ENCODE measurements at places on chromosomes 11 and 22.

DNA sequence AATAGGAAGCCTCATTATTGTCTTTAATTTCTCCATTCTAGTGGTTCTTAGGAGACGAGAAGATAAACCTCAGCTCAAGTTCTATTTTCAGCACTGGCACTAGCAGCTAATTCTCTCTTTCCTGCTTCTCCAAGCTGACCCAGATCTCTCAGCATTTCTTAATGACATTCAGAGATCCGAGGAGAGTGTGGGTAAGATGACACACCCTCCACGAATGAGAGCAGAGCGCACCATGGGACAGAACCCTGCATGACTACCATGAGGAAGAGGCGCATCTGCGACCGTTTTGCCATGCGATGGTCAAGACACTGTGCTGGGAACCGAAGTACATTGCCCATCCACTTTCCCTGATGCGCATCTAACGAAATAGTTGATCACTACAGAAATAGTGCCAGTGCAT is 241.8 kb downstream of the LARGE1 start:
- no peak for DNase-seq

DNA sequence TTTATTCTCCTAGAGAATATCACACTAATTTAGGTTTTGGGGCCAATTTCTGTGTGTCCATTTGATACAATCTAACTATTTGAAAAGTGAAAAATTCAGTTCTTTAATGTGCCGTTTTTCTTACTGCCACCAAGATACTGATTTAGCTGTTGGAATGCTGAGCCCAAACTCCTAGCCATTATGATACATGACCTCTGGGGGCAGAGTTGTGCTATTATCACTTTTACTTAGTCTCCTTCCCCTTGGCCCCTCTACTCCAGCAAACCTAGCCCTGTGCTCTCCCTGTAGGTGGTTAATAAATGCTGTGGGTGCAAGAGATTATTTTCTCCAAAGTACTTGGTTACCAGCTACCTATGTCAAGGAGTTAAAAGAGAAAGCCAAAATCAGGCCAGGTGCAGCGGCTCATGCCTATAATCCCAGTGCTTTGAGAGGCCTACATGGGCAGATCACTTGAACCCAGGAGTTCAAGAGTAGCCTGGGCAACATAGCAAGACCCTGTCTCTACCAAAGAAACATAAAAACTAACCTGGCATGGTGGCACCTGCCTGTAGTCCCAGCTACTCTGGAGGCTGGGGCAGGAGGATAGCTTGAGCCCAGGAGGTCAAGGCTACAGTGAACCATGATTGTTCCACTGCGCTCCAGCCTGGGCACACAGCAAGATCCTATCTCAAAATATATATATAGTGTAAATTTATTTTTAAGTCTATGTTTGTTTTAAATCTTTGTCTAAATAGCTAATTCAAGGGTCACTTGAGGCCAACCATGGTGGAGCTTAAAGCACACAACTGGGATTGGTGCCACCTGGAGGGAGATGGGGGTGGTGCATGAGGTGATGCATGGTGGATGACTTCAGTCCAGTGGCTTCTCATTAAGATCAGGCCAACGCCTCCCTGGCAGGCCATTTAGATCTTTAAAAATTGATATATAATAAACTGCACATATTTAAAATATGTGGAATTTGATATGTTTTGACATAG is 193.2 kb upstream of the PLET1 start:
- peak; percentile 11 for DNase-seq

DNA sequence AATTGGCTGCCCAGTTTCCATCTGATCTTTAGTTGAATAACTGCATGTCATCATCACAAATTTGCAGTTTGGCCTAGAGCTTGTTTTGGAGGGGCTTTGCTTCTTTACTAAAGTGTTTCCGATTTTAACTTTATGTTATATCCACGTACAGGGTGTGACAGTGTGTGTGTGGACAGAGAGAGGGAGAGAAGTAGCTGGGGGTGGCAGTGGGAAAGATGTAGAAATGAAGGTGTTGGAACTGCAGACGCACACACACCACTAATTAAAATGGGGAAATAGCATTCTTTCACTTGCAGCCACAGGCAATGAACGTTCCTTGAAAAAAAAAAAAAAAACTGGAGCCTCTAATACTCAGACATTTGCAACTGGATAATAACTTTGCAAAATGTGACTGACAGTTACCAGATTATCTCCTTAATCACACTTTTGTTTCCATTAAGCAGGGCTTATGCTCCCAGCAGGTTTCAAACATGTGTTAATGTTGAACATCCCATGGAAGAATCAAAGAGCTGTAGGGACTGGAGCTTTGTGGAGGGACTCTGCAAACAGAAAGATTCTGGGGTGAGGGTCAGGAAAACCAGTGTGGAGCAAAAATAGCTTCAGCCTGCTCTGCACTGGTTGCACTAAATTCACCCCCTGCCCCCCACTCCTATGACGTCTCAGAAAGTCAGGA is 238.1 kb upstream of the TENM4 start:
- DNase-seq, result no peak

GRCh38 chr11:113410414-113411135 is 23.0 kb downstream of the ANKK1 start:
- DNase-seq, result no peak

- no peak for DNase-seq
Measured at GRCh38 chr22:40009951-40010671, 15.4 kb downstream of the FAM83F start.

- no peak for DNase-seq
Measured at GRCh38 chr22:20882855-20883254, 24.0 kb downstream of the SNAP29 start.

GRCh38 chr22:44894782-44895181 is 115.0 kb downstream of the PHF21B start:
- no peak for DNase-seq

- peak; percentile 69 for DNase-seq
Measured at GRCh38 chr22:41048791-41049717, 43.3 kb upstream of the EP300 start.

GRCh38 chr11:44572884-44573283 is 7.4 kb downstream of the CD82 start:
- DNase-seq, result no peak

DNA sequence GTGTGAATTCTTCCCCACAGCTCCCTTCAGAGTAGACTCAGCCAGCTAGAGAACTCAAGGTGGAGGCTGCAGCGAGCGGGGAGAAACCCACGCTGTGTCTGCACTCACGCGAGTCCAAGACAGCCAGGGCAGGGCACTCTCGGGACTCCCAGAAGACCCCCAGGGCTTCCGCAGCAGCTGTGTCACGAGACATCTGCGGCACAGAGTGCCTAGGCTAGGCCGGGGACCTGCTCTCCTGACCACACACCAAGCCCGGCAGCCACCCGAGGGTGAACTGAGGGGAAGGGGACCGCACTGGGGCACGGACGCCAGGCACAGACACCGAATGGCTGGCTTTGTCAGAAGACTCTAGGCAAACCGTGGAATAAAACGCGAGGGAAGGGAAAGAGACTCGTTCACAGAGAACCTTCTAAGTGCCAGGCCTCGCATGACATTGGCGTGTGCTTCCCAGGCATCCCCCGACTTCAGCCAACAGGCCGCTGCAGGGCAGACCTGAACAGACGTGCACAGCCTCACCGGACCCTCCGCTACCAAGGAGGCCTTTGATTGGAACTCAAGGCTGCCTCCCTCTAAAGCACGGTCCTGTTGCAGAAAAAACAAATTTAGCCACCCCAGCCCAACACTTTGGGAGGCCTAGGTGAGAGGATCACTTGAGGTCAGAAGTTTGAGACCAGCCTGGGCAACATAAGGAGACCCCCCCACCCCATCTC is 18.2 kb upstream of the MOB2 start:
- DNase-seq, result no peak

GRCh38 chr11:120212926-120213325 is 2.1 kb downstream of the OAF start:
- no peak for DNase-seq

GRCh38 chr11:2812371-2812991 is 73.1 kb downstream of the CDKN1C start:
- no peak for DNase-seq

DNA sequence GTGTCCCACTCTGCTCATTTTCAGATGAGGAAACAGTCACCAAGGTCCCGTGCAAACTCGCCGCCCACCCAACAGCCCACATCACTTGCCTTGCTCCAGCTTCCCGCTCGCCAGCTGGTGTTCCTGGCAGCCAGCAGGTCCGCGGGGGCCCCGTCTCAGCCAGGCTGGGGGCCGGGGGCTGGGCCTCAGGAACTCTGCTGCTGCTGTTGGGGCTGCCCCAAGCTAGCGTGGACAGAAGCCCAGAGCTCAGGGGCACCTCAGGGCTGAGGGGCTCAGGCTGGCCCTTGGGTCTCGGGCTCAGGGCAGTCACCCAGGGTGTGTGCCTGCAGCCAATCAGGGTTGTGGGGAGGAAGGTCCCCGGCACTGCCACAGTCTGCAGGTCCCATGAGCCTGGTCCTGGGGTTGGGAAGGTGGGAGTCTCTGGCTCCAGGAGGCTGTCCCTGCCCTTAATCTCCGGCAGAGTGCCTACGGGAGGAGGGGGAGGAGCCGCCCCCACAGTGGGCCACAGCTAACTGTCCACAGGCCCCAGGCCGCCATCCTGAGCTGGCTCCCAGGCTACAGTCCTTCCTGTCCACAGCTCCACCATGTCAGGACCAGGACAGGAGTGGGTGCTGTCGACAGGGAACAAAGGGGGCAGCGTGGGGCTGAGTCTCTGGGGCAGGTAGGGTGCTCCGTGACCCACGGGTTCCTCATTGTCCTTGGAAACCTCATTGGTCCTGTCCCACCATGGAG is 65.2 kb downstream of the ARFGAP3 start:
- DNase-seq, result no peak

GRCh38 chr11:117510646-117511045 is 183.0 kb downstream of the CEP164 start:
- DNase-seq, result no peak

GRCh38 chr11:120001178-120002090 is 136.5 kb downstream of the TRIM29 start:
- no peak for DNase-seq

GRCh38 chr11:122803306-122803705 is 35.0 kb upstream of the CRTAM start:
- peak; percentile 94 for DNase-seq

DNA sequence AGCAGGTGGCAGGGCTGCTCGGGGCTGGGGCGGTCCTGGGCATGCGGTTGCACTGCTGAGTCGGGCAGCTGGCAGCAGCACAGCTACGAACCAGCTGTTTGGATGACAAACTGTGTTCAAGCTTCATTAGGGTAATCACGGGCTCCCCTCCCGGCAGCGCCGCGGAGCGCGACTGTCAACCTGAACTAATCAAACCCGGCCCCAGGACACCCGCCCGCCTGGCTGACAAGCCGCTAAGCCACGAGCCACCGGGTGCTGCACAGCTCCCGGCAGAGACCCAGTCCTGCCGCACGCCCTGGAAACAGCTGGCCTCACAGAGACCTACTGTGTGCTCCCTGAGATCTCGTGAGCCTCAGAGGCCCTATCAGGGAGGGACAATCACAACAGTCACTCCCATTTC is 60.6 kb upstream of the TCF20 start:
- DNase-seq, result peak; percentile 49

GRCh38 chr11:9834291-9834690 is 170.4 kb downstream of the SWAP70 start:
- no peak for DNase-seq

DNA sequence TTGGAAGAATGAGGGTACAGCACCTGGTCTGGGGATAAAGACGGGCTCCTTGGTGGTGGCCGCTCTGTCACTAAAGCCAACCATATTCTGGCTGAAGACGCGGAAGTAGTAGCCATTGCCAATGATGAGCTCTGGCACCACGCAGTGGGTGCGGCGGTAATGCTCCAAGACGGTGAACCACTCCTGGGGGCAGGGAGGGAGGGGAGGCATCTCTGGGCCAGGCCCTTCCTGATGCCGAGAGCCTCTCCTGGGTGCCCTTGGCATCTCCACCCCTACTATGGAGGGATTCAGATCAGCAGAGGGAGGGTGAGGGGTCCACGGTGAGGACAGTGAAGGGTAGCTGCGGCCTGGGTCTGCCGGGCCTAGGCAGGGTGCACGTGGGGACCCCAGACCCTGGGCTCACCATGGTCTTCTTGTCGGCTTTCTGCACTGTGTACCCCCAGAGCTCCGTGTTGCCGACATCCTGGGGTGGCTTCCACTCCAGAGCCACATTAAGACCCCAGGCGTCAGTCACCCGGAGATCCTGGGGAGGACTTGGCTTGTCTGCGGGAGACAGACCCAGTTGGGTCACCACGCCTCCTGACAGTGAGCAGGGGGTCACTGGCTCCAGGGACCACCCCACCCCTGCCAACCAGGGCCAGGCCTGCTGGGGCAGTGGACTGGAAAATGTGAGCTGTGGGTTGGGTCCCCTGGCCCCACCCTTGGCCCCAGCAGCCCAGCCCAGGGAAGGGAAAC is 19.5 kb downstream of the MYBPC3 start:
- no peak for DNase-seq

GRCh38 chr11:6703247-6704063 is 20.3 kb upstream of the MRPL17 start:
- DNase-seq, result peak; percentile 63

- DNase-seq, result no peak
Measured at GRCh38 chr11:85918910-85919794, 64.0 kb downstream of the CCDC83 start.

DNA sequence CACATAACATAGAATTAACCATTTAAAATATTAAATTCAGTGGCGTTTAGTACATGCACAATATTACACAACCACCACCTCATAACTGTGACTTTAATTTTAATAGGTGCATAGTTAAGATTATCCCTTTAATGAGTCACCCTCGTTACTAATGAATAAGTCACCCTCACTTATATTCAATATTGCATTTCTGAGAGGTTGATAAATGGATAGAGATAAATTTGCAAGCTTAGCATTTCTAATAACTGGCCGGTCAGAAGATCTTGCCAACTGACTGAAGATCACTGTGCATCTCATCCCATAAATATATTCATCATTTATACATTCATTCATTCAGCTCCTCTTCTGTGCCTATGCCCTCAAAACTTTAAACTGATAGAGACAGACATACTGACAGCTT is 243.7 kb downstream of the TTC28 start:
- DNase-seq, result no peak

DNA sequence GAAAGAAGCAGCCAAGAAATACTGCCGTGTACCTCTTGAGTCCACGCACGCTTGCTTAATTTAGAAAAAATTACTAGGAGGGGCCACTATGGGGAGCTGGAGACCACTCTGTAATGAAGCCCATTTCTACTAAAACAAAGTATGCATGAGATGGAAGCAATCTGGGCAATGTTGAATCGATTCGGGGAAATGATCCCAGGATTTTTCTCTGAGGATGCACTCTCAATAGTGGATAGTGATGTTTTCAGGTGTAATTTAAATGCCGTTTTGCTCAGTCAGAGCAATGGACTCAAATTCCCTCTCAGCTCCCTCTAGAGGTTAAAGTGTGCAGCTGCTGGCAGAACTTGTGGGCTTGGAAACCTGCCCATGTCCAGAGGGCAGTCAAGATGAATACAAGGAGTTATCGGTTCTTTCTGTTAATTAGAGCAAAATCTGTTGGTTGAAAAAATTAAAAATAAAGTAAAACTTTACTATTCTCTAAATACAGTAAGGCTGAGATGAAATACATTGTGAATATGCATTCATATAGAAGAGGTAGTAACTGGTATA is 64.1 kb downstream of the ME3 start:
- peak; percentile 92 for DNase-seq

DNA sequence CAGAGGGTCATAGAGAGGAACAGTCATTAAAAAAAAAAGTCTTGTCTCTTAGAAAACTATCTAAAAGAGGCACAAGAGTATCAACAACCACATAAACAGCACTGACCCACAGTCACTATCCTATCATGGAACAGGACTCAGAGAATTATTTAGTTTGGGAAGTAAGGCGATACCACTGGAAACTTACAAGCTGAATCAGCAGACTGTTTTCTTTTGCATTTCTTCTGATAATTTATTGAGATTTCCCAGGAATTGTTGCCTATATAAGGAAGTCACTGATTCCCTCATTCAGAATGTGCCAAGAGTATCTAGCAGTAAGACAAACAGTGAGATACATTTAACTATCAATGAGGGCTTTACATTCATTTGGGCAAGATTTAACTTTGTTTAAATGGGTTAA is 304.1 kb downstream of the GUCY1A2 start:
- peak; percentile 12 for DNase-seq
